ENCODE measurements at places on chromosomes 3 and 15.

- DNase-seq: peak; percentile 26
Measured at GRCh38 chr15:82663186-82663600, 16.0 kb upstream of the CPEB1 start.

GRCh38 chr3:47001731-47002170, 22.3 kb downstream of the NBEAL2 start:
- no peak for DNase-seq

DNA sequence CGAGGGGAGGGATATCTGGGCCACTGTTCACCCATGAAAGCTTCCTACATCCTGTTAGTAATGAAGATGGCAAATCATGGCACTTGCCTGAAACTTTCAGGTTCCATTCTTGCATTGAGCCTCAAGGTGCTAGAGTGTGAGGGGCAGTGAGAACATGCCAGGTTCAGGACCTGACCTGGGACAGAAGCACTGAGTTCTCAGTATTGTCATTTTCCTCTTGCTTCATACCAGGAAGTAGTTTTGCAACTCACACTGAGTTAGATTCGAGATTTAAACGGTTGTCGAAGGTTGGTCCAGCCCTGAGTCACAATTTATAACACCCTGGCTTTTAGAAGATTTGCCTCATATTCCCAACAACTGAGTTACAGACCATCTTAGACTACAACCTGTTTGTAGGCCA, 11.8 kb upstream of the MEIS2 start:
- no peak for DNase-seq

- no peak for DNase-seq
Measured at GRCh38 chr15:63938486-63939061, 104.8 kb upstream of the HERC1 start.

GRCh38 chr3:130430266-130430665, 84.8 kb downstream of the COL6A5 start:
- DNase-seq: no peak

DNA sequence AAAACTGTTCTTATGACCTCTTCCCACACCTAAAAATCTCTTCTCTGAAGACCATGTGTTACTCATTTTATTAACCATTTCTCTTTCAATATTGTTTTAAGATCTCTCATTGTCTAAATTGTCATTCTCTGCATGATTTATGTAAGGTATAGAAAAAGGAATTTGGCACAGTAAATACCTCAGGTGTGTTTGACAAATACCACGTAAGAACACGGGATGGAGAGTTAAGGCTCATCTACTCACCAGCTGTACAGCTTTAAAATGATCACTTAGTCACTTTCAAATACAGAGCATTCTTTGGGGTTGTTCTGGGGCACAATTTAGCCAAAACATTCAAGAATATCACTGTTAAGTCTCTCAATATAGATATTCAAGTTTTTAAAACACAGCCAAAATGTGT, 627.1 kb downstream of the MCTP2 start:
- no peak for DNase-seq

GRCh38 chr3:125186800-125187598, 25.5 kb downstream of the SLC12A8 start:
- DNase-seq: no peak

DNA sequence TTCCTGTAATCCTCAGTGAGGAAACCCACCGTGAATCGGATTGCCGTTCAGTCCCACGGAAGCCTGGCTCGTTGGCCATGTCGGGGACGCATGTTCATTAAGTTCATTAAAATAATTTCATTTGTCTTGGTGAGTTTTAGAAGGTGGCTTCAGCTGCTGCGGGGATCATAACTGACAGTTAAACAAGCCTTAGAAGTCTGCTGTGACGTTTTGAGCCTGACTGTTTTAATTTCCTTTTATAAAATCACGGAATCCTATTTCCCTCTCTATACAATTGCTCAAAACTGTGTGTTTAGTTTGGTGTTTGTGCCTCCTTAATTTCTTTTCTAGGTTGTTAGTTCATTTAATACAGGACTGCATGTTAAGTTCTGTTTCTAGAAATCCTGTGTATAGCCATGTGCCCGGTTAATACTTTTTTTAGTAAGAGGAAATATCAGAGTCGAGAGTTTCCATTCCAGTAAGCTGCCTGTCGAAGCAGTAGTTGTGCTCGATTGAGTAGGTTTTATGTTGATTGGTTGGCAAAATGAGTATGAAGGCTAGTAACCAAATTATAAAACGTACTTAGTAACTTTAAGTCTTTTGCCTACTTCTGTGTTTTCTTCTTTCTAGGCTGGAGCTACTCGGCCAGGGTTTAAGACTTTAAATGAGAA, 705 bp downstream of the NIPA2 start:
- DNase-seq: no peak

DNA sequence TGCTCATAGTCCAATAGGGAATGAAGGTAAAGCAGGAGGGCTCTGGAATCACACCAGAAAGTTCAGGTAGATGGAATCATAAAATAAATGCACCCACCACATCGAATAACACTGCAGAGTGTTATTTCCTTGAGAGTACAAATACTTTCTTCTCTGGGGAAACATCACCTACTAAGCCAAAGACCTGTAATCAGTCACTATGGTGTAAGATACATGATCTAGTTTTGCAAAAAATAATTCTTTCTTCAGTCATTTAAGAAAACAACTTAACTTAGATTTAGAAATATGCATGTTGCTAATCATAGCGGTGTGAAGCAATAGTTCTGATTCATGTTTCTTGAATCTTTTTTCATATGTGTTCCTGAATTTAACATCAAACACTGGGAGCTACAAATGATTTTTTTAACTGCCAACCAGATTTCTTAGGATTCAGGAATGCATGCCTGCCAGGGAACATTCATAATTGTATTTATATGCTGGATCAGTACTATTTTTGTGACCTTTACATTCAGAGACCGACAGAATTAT, 40.2 kb upstream of the MEIS2 start:
- DNase-seq: no peak

DNA sequence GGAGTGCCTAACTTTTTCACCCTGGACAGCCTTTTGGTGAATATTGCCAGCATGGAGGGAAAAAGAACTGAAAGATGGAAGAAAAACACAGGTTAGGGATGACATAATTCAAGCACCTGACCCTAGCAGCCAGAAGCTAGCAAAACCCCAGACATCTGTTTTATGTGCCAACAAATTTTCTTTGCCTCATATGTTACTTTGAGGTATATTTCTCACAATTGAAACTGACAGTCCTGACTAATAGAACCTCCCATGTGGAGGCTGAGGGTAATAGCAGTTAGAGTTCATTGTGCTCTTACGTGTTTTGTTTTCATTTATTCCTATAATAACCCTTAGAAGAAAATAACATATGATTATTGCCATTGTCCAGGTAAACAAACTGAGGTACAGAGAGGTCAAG, 71.5 kb upstream of the SLC25A26 start:
- no peak for DNase-seq

DNA sequence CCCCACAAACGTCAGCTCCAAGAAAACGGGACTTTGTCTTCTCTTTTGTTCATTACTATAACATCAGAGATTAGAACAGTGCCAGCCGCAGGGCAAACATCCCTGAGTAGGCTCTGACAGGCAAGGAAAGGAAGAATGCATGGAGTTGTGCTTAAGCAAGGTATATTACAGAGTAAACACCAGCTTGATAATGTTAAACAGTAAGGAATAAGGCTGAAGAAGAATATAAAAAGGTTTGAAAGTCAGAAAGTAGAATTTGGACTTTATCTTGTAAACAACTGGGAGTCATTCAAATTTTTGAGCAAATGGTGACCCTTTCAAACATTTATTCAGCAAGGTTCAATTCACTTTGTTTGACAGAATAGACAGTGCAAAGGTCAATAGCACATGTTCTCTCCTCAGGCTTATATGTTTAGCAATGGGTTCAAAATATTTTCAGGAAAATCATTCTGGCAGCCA, 11.0 kb downstream of the GABPB1 start:
- no peak for DNase-seq

GRCh38 chr3:177294221-177294620, 96.9 kb upstream of the TBL1XR1 start:
- DNase-seq: no peak

DNA sequence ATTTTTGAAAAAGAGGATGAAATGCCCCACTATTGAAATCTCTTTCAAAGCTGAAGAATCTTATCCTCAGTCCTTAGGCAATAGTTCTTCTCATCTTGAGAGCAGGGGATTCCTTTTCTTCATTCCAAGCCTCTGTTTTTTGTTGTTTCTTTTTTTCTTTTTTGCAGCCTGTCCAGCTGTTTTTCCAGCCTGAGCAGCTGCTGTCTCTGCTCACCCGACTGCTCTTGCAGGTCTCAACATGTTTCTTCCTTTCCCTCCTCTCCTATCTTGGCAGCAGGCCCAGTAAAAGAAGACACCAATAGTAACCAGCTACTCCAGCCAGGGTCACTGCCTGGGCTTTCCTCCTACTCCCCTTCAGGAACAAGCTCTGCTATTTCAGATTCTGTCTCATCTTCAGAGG, 23.8 kb downstream of the MEX3B start:
- DNase-seq: no peak

DNA sequence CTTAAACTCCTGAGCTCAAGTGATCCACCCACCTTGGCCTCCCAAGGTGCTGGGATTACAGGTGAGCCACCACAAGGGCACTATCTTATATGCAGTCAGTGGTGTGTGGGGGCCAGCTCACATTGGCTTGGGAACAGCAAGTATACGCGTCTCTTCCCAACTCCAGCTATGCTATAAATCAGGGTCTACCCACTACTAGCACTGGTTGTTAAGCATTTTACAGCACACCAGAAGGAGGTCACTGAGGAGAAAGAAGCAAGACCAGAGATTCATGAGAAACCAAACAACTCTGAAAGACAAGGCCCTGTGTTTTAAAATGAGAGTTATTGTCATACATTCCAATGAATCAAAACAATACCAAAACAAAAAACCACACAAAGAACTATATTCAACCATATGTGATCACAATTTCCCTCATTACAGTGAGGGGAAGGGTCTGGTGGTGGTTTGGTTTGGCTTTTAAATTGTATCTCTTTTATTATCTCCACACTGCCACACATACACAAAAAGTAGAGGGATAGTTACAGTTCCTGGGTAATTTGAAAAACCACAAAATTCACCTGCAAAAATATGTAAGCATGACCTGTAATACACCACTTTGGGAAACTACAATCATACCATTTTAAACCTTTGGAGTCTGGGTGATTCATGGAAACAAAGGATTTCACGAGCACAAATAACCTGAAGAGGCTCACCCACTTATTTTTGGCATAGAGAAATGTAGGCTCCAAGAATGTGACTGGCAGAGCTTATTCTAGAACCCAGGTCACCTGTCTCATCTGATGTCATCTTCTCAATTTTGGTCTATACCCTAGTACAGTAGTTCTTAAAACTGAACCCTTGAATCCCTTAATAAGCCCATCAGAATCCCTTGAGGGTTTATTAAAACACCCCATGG, 5.2 kb downstream of the MAGI1 start:
- DNase-seq: no peak

GRCh38 chr3:23900744-23901143, 16.0 kb downstream of the NKIRAS1 start:
- no peak for DNase-seq

DNA sequence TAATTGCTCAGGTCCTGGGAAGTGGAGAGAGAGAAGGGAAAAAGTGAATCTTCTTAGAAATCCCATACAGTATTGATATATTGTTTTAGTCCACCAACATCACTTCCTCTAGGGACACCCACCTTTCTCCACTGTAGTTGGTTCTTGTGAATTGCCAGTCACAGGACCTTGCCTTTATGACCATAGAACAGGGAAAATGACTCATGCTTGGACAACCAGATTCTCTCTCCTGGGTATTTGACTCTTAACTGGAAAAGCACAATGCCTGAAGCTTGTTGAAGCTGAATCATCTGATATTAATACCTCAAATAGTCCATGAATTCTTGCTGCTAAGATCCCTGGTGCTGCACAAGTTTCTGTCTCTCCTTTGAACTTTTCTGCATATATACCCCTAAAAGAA, 32.5 kb upstream of the DCLK3 start:
- peak; percentile 92 for DNase-seq

DNA sequence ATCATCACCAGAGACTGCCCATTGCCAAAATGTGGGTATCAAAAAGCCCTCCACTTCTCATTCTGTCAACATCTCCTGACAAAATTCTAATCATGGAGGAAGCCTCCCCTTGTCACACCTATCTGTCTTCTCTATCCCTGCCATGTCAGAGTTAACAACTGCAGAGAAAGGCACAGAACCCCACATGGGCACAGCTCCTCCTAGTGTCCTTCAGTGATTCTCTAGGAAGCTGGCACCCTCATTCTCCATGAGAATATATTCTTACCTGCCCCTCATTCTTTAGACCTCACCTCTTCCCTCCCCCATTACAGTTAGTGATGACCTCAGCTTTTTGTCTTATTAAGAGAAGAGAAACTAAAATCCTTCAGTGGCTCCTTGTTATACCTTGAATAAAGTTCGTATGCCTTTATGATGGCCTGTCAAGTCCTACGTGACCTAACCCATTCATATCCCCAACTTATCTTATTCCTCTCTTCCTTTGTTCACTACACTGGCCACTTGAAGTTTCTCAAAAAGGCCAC, 44.6 kb downstream of the NME9 start:
- DNase-seq: no peak

DNA sequence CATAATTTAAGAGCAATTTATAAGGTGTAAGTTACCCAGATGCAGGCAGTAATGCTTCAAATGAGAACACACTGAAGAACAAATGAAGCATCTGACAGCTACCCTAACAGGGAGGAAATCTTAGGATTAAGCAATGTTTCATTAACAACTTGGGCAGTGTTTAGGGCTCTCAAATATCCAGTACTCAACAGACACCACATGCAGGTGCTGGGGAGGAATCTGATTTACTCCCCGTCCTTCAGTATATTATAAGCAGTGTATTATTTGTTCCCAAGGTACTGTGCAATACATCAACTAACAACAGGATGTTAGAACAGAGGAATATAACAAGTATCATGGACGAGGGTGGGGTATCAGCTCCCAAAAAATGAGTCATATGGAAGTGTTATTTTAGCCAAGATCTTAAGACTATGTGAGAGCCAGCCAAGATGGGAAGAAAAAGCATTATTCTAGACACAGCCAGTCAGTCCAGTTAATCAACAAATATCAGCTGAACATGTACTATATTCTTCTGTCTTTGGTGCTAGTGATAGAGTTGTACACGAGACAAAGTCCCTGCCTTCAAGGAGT, 20.4 kb downstream of the BTBD1 start:
- DNase-seq: no peak

DNA sequence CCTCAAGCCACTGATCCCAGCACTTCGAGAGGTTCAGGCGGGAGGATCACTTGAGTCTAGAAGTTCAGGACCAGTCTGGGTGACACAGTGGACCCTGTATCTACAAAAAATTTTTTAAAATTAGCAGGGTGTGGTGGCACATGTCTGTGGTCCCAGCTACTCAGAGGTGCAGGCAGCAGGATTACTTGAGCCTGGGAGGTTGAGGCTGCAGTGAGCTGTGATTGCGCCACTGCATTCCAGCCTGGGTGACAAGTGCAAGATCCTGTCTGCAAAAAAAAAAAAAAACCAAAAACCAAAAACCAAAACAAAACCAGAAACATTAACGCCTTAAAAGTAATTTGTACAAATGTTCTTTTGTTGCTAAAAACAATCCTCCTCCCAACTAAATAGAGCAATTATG, 27.9 kb upstream of the SLC12A8 start:
- DNase-seq: no peak
